NCI-H2107 (cell line): ENCODE measurements at places on chromosomes 16 and 17.

DNA sequence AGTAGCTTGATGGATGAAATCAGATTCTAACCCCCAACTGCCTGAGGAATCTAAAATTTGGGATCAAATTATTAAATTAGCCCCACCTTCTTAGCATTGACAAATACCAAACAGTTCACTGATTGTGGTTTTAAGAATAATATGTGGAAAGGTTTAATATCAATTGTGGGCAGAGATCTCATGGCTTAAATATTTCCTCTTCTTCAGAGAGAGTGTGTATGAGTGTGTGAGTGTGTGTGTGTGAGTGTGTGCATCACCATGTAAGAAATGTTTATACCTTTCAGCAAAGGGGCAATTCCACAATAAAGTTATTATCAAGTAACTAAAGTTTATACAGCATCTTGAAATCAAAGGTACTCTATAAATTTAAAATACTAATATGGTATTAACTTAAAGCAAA, 3.2 kb downstream of the SMURF2 start:
- no peak for DNase-seq

GRCh38 chr17:1050246-1050995, 53.5 kb downstream of the TIMM22 start:
- DNase-seq = no peak

DNA sequence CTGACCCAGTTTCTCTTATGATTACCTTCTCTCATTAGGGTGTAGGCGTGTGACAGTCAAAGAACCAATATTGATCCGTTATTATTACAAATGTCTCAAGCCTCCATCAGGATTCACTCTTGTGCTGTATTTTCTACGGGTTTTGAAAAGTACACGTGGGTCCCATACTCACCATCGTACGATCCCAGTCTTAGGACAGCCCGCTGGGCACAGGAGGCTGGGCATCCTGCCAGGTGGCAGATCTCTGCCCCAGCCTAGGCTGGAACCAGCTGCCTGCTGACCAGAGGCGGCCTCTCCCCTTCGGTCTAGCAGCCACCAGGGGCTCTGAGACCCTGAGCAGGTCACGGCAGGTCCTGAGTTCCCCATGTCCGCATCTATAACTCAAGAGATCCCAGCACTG, 2.0 kb upstream of the METRNL start:
- DNase-seq = no peak

DNA sequence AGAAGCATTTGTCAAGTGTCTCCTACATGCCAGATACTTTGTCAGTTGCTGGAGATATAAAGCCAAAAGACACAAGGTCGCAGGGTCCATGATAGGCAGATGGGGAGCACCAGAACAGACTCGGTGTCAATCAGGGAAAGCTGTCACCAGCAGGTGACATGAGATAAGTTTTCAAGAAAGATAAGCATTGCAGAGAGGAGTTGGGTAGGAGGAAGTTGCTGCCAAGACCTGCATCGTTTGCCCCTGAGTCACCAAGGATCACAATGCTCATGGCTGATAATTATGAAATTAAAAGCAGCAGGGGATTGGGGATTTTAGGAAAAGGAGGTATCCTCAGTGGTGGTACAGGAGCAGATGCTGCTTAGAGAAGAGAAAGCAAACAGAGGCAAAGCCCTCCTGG, 551.1 kb upstream of the CDH11 start:
- DNase-seq = no peak

- no peak for DNase-seq
These were observed 188.5 kb downstream of the MAP2K6 start for GRCh38 chr17:69602972-69603371.
